Activated CD4-positive, alpha-beta memory T cell treated with anti-CD3 and anti-CD28 coated beads for 36 hours (primary cell): ENCODE measurements at places on chromosomes 12 and 14. TPM values are rescaled to one million over a fixed set of nuclear protein-coding genes. Genes with fewer than 3 reads are reported as not detected.

LBHD2 gene
- not detected for total RNA-seq

PIANP gene
- 0.17 TPM for total RNA-seq

ESR2 gene
- total RNA-seq, result 0.17 TPM

SLC2A14 gene
- 8.0 TPM for total RNA-seq

MYL6 gene
- total RNA-seq, result 1,196 TPM

PTPN21 gene
- total RNA-seq, result 0.17 TPM

GPRC5D gene
- total RNA-seq, result 0.46 TPM

PARPBP gene
- total RNA-seq, result 25.9 TPM

CLEC2A gene
- not detected for total RNA-seq

PCED1B gene
- 136 TPM for total RNA-seq

PIK3C2G gene
- not detected for total RNA-seq

PRPH gene
- not detected for total RNA-seq

TAS2R9 gene
- not detected for total RNA-seq

AJUBA gene
- 1.7 TPM for total RNA-seq

GSC gene
- not detected for total RNA-seq

NFKBIA gene
- total RNA-seq, result 390 TPM

GRCh38 chr12:27913999-27914614, 58.4 kb downstream of the PTHLH start:
- DNase-seq, result no peak

GRCh38 chr14:104477666-104478380, 101.7 kb upstream of the C14orf180 start:
- DNase-seq, result no peak

DNA sequence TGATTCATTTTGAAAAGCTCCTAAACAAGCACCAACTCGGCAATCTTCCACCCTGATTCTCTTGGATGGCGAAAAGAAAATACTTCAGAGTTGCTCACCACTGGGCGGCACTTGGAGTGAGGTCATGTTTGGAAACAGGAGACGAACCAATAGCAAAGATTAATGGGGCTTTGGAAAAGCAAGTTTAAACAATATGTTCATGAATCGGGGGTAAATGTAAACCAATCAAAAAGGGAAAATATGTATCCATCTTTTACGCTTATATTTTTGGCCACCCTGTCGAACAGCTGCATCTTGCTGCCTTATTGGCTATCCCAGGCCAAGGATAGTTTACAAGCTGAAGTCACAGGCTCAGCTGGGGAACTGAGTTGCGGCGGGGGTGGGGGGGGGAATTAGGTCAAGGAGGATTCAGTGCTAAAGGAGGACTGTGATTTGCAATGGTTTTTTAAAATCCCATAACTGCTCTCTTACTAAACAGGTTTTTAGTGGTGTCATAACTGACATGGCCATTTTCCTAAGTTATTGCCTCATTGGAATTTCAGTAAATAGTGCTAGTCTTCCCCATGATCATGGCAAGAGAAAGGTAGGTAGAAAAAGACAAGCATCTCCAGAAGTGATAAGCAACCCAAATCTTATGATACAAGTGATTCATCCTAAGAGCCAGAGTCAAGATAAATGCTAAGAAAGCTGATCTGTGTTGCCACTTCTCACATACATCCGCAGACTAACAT, 210.6 kb downstream of the PHLDA1 start:
- DNase-seq, result no peak

DNA sequence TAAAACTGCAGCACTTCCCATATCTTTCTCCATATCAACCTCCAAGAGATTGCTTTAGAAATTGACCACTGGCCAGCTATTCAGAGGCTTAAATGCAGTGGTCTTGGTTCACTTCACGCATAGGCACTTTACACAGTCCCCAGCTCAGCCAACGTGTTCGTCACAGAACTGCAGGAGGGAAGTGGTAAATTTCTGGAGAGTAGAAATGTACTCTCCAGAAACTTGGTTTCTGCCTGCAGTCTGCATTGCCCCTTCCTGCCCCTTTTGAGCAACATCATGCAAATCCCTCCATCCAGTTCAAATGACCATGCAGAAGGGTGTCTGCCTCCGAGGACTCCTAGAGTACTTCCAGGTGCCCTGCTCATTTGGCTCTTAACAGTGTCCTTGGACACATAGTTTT, 42.7 kb upstream of the NEDD1 start:
- no peak for DNase-seq

DNA sequence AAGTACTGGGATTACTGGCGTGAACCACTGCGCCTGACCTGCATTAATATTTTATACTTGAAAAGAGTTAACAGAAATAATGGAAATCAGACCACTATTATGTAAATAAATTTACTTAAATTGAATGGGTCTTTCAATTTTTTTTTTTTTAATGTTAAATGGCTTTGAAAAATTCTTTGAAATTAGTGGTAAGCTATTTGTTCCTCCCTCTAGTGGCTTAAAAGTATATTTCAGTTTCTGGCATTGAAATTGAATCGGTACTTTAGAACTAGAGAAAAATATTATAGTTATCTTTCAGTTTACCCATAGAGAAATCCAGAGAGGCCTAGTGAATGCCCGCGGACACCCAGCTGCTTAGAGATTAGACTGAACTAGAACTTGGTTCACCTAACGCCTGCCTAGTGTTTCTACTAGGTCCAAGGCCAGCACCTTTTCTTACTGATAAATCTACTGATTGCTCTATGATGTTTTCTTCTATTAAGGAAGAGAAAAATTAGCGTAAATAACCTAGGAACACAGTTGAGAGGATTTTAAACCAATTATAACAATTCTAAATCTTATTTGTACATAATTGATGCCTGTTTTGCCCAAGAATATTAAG, 106.5 kb downstream of the EML1 start:
- no peak for DNase-seq

DNA sequence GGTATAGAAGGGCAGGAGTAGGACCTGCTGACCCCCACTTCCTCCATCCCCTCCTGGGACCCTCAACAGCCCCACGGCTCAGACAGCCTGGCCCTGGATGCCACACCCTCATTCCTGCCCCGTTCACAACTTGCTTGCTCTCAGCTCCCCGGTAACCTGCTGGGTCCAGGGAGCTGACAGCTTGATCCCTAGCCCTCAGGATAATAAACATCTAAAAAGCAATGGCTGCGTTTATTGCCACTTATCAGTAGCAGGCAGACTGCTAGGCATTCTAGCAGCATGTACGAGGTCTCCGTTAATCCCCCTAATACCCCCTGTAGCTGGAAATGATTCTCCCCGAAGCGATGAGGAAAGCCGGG, 24.3 kb upstream of the RPLP0 start:
- no peak for DNase-seq

GRCh38 chr14:60257865-60258264, 8.8 kb downstream of the PPM1A start:
- no peak for DNase-seq

- DNase-seq, result no peak
Observed at GRCh38 chr12:80745851-80746505, 29.3 kb downstream of the MYF5 start.

DNA sequence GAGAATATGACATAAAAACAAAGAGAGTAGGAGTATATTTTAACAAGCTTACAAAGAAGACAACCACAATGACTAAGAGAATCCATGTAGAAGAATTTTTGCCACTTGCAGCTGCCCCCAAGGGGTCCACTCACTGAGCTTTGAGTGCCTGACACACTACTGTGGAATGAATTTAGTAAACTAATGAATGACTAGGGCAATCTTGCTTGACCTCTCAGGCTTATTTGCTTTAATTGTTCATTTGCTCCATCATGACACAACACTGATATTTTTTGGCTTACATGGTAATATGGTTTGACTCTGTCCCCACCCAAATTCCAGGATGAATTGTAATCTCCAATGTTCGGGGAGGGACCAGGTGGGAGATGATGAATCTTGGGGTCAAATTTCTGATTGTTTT, 249.1 kb upstream of the FAR2 start:
- DNase-seq, result no peak

GRCh38 chr14:38207377-38207735, 348 bp upstream of the SSTR1 start:
- no peak for DNase-seq

GRCh38 chr12:106873983-106874382, 81.7 kb upstream of the TMEM263 start:
- DNase-seq, result no peak

DNA sequence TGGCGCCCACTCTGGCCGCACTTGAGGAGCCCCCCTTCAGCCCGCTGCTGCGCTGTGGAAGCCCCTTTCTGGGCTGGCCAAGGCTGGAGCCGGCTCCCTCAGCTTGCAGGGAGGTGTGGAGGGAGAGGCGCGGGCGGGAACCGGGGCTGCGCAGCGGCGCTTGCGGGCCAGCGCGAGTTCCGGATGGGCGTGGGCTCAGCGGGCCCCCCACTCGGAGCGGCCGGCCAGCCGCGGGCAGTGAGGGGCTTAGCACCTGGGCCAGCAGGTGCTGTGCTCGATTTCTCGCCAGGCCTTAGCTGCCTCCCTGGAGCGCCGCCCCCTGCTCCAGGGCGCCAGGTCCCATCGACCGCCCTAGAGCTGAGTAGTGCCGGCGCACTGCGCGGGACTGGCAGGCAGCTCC, 8.0 kb upstream of the VWF start:
- no peak for DNase-seq

DNA sequence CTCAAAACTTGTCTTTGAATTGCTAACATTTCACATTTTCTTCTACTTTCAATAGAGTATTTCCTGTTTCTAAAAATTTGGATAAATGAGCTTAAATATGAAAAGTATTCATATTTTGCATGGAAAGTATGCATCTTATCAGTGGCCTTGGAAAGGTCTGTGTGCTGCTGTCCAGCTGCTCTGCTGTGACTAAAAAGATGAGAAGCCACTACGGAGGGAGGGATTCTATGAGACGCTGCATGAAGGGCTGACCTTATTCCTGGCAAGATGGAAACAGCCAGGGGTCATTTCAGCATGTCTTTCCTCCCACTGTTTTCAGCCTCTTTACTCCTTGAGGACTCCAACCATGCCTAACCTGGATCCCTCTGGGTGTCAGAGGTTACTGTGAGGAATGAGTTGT, 13.0 kb downstream of the PIWIL1 start:
- DNase-seq, result no peak

GRCh38 chr14:91570021-91570420, 59.9 kb upstream of the PPP4R3A start:
- DNase-seq, result no peak

DNA sequence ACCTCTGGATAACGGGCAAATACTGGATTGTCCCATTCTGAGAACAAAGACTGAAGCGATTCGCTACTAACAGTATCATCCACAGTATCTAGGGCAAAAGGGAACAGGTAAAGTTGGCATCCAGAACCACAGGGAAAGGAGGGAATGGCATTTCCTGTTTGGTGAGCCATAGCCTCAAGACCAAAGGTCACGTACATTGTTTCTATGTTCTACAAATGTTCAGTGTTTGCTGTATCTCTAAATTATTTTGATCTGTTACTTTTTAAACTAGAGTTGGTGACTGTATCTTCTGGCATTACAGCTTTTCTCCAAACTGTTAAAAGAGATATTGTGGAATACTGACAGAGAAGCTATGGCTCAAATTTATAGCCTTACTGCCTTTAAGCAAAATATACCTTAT, 9.7 kb downstream of the MLH3 start:
- DNase-seq, result no peak

- DNase-seq, result no peak
Observed at GRCh38 chr12:12108441-12109058, 37.8 kb downstream of the BCL2L14 start.

DNA sequence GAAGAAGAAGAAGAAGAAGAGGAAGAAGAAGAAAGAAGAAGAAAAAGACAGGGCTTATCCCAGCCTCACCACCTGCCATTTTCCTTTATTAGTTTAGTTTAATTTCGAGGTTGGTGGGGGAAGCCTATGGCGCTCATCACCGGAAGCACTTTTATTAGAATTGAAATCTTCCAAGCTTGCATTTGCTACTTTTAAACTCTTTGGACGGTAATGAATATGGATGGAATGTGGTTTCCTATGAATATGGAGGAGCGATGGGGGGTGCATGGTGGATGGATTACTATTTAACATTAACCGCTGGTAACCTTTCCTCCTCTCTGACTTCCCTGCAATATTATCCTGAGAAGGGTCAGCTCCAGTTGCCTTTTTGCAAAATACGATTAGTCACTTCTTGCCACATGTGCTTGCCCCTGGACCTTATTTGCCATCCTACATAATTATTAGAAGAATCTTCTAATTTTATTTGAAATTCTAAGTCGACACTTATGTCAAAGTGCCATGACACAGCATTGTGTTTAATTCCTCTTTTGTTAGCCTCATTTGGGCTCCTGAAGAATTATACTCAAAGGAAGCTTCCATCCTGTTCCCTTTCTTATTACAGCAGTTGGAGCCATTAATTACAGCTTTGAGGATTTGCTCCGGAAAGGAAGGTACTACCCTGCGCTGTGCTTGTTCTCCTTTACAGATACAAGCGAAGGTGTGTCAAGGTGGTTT, 424.5 kb downstream of the VRK1 start:
- no peak for DNase-seq

GRCh38 chr12:131074221-131075083, 120.7 kb downstream of the ADGRD1 start:
- peak; percentile 24 for DNase-seq

GRCh38 chr12:112936927-112937326, 1.3 kb upstream of the OAS3 start:
- no peak for DNase-seq

DNA sequence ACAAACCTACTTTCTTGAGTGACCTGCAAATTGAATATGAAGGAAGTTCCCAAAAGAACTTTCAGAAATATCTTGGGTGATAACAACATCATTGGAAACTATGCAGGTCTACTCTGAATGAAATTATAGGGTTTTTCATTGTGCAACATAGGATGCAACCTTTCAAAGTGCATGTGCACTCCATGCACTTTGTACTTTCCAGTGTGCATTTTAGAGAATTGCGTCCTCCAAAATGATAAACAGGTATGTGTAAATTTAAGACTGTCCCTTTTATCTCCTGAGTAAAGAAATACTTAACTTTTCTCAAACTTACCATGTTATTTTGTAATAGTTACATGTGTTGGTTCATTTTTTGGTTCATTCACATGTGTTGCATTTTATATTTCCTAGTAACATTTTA, 13.2 kb downstream of the SRSF5 start:
- DNase-seq, result no peak

DNA sequence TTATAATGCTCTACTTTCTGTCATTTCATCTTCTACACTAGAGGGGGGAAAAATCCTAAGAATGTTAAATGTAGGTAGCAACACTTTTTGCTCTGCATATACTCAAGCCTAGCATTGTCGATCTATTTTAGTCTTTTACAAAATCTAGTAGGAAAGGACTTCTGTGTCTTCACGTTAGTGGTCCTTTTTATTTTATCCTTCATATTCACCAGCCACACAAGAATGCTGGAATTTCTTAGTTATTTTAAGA, 253.0 kb upstream of the FLRT2 start:
- no peak for DNase-seq

DNA sequence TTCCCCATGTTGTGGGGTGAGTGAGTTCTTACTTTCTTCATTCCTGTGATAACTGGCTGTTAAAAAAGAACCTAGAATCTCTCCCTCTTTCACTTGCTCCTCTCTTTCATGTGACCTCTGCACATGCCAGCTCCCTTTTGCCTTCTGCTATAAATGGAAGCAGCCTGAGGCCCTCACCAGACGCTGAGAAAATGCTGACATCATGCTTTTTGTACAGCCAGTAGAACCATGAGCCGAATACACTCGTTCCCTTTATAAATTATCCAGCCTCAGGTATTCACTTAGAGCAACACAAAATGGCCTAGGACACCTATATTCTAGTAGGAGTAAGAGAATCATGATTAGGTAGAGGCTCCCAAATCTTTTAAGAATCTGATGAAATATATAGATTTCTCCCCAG, 333.5 kb downstream of the LRIG3 start:
- DNase-seq, result no peak
